ENCODE measurements at places on chromosomes 11 and 22. TPM values are rescaled to one million over a fixed set of nuclear protein-coding genes. Genes with fewer than 3 reads are reported as not detected.

DNA sequence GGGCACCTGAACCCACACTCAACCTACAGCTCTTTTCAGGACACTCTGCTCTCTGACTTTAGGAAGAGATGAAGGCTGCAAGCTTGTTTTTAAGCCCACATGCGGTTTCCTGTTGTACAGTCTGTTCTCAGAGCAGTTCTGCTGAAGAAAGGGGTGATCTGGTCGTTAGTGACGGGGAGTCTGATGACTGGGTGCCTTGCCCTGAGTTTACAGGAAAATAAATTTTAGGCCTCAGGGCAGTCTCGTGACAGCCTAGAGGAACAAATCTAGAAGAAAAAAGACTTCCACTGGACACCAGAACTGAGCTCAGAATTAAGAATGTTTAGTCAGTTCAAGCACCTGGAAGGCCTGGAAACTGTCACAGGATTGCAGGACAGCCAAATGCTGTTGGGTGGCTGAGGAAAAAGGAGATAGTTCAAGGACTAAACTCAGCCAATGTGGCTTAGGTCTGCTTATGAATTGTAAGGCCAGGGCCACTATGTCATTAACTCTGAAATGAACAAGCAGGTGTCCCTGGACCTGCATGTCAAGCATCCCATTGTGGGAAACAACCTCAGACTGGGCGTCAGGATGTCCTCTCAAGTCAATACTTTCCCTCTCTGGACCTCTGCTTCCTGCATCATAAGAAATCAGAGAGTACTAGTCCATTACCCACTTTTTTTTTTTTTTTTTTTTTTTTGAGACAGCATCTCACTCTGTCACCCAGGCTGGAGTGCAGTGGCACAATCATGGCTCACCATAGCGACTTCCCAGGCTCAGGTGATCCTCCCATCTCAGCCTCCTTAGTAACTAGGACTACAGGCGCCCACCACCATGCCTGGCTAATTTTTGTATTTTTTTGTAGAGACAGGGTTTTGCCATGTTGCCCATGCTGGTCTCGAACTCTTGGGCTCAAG lies 5.7 kb downstream of the PIK3IP1 start:
- DNase-seq = no peak

DNA sequence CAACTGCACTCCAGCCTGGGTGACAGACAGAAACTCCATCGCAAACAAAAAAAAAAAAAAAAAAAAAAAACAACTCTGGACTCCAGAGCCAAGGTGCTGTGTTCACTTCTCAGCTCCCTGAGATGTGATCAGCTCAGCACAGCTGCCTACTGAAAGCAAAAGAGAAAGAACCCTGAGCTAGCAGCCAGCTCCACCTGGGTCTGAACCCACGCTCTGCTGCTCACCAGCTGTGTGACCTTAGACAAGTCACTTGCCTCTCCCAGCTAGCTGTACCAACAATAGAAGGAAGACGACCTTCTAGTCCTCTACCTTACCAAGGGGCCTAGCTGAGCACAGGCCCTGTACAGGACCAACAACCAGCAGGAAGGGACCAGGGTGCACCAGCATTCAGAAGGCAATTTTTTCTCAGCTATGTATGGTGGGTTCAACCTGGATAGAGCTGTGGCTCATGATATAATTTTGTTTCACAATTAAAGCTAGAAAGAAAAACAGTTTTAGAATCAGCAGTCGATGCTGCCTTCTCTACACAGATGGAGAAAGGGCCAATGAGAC lies 3.8 kb downstream of the DGCR2 start:
- DNase-seq = no peak

DNA sequence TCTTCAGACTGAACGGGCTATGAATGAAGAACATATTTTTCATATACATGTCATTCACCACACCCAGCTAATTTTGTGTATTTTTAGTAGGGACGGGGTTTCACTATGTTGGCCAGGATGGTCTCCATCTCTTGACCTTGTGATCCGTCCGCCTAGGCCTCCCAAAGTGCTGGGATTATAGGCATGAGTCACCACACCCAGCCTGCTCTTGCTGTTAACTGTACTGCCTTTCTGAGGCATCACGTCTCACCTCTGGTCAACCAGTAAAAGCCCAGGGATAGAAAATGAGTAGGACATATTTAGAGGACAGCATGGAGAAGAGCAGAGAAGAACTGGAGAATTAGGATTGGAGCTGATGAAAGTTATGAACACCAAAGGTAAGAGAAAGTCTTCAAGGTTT lies 55.6 kb downstream of the APOL3 start:
- DNase-seq = no peak

- no peak for DNase-seq
Observed at GRCh38 chr22:19693581-19693980, 20.7 kb upstream of the SEPTIN5 start.

DNA sequence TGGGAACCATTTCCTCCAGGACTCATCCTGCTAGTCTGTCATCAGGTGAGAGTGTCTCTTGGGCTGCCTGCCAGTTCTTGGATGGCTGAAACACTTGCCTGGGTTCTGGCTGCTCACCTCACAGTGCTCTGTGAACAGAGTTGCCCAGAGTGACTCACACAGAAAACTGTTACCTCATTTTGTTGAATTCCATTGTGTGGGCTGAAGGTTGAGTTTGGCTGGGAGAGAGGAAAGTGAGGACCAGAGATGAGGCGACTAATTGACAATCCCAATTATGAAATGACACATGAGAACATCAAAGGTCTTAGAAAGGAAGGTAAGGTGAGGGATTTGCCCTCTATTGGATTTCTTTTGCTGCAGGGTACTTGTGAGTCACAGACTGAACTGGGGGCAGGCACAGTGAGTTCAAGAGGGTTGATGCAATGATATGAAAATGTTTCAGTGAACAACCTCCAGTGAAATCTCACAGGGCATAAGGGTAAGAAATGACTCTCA lies 20.2 kb upstream of the CALCB start:
- DNase-seq = no peak

- DNase-seq = no peak
Observed at GRCh38 chr11:88522624-88523385, 185.3 kb upstream of the CTSC start.

DNA sequence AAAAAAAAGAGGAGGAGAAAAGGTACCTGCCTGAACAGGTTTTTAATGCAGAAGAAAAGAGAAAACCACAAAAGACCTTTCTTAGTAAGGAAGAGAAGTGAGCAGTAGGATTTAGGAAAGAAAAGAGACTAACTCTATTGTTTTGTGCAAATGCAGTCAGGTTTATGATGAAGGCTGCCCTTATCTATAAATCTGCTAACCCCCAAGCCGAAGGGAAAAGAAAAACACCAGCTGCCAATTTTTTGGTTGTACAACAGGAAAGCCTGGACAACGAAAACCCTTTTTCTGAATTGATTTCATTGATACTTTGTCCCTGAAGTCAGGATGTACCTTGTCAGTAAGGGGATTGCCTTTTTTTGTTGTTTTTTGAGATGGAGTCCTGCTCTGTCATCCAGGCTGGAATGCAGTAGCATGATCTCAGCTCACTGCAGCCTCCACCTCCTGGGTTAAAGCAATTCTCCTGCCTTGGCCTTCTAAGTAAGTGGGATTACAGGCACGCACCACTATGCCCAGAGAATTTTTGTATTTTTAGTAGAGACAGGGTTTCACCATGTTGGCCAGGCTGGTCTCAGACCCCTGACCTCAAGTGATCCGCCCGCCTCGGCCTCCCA lies 21.2 kb downstream of the POLD4 start:
- no peak for DNase-seq

DNA sequence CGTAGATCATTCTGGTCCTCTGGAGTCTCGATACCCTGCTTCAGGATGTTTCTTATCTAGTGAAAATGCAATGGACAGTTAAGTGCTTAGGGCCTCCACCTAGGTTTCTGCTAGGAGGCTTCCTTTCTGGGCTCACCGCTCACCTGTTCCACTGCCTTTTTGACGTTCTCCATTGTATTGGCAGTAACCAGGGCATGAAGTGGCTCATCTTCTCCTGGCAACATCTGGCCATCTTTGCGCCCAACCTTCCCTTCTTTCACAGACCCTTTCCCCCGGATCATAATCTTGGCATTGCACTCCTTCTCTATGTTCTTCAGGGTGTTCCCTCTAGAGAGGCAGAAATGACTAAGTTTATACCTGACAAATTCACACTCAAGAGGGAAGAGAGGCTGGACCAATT lies 9.1 kb downstream of the SF1 start:
- peak; percentile 6 for DNase-seq

GRCh38 chr11:122749005-122749687 lies 89.2 kb upstream of the CRTAM start:
- DNase-seq = no peak

TRIM6 gene
- 1.7 TPM for total RNA-seq

Measured in left colon (tissue), 2 donors.